ENCODE measurements at places on chromosomes 11 and 22.

- DNase-seq: no peak
These were observed 187.8 kb downstream of the DDX10 start for GRCh38 chr11:108852701-108853100.

GRCh38 chr22:39327995-39328754 is 8.8 kb upstream of the RPL3 start:
- no peak for DNase-seq

GRCh38 chr11:113532697-113533424 is 57.7 kb upstream of the DRD2 start:
- peak; percentile 36 for DNase-seq

DNA sequence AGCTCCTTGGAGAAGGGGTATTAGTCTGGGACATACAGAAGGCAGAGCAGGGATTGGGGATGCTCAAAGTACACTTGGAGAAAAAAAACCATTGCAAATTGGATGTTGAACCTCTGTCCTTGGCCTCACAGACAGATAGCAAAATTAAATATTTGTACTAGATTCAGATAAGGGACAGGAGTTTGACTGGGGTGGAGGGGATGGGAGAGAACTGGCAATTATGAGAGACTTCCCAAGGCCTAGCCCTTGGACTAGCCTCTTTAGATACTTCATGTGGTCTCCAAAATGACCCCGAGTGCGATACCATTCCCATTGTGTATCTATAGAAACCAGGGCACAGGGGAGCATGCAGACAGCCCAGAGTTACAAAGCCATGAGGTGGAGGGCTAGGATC is 15.5 kb downstream of the DGAT2 start:
- no peak for DNase-seq

GRCh38 chr11:64850979-64851567 is 6.6 kb upstream of the CDC42BPG start:
- peak; percentile 85 for DNase-seq

DNA sequence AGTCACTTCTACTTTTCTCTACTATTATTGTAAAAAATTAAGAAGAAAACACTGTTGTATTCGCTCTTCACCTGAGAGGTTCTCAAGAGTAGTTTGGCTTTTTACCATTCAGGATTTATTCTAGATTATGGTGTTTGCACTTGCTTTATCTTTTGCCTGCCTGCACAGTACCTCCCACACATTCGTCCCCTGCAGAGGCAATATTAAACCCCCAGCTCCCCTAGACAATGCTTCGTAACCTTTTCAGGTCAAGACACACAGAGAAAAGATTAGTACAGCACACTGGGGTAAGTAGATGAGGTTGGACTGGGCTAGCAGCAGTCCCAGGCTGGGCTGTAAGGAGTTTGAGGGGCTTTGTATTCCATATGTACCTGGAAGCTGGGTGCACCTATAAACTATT is 62.4 kb downstream of the TNRC6B start:
- DNase-seq: no peak

- DNase-seq: no peak
These were observed 17.5 kb downstream of the CDC45 start for GRCh38 chr22:19497245-19497644.

- DNase-seq: no peak
These were observed 59.3 kb upstream of the SUSD2 start for GRCh38 chr22:24121938-24122337.

DNA sequence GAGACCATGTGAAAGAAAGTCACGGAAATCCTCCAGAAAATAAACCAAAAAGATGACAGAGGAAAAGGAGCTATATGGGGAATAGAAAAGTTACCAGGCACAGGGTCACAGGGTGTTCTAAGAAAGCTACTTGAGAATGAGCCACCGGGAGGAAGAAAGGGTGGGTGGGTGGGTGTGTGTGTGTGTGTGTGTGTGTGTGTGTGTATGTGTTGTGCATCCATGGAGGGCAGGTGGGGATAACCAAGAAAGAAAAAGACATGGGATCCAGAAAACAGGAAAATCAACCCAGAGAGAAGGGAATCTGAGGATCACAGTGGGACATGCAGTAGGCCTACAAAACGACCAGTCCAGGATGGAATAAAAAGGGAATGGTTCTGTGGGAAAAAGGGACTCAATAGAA is 3.7 kb downstream of the APOL2 start:
- no peak for DNase-seq

Data from germinal center (tissue), 1 donor.